ENCODE measurements at places on chromosomes 1 and 21. TPM values are rescaled to one million over a fixed set of nuclear protein-coding genes. Genes with fewer than 3 reads are reported as not detected.

SPRR2F gene
- not detected for total RNA-seq

PRR9 gene
- not detected for total RNA-seq

NID1 gene
- 29.2 TPM for total RNA-seq

PIGK gene
- 26.4 TPM for total RNA-seq

OR10J1 gene
- total RNA-seq, result not detected

IL12RB2 gene
- total RNA-seq, result 0.31 TPM

RPS27 gene
- 1,080 TPM for total RNA-seq

FCAMR gene
- total RNA-seq, result not detected

GBP6 gene
- not detected for total RNA-seq

S100A12 gene
- total RNA-seq, result not detected

RASSF5 gene
- 3.1 TPM for total RNA-seq

ODF2L gene
- total RNA-seq, result 29.8 TPM

TBX19 gene
- 0.82 TPM for total RNA-seq

DYNLT5 gene
- total RNA-seq, result 2.8 TPM

HCRTR1 gene
- total RNA-seq, result not detected

LAMC2 gene
- 19.0 TPM for total RNA-seq

KRTAP12-2 gene
- not detected for total RNA-seq

FMN2 gene
- total RNA-seq, result 2.5 TPM

C4BPA gene
- not detected for total RNA-seq

ANKRD35 gene
- 3.6 TPM for total RNA-seq

FCRLB gene
- total RNA-seq, result not detected

LEFTY1 gene
- total RNA-seq, result 65.4 TPM

NECTIN4 gene
- total RNA-seq, result not detected

PLEKHN1 gene
- 2.2 TPM for total RNA-seq

TMEM269 gene
- 0.45 TPM for total RNA-seq

NDUFS5 gene
- total RNA-seq, result 878 TPM

EXTL1 gene
- 1.2 TPM for total RNA-seq

OR2L8 gene
- total RNA-seq, result not detected

SPATA17 gene
- total RNA-seq, result 3.5 TPM

TMEM52 gene
- 13.4 TPM for total RNA-seq

PI4KB gene
- total RNA-seq, result 25.5 TPM

NPR1 gene
- total RNA-seq, result 8.5 TPM

VANGL2 gene
- total RNA-seq, result 51.3 TPM

ST6GALNAC5 gene
- total RNA-seq, result 12.7 TPM

HAO2 gene
- not detected for total RNA-seq

CD1B gene
- not detected for total RNA-seq

TSSK3 gene
- total RNA-seq, result not detected

ADAMTS4 gene
- 4.7 TPM for total RNA-seq
